ENCODE measurements at places on chromosomes 16 and 17.

GRCh38 chr16:85677383-85677967 lies 11.3 kb downstream of the GINS2 start:
- H3K4me3 ChIP-seq: no peak overlapping the region
- H3K4me1 ChIP-seq: peaks cover 35% of the 10 kb centered on the region
- H3K27ac ChIP-seq: no peak overlapping the region
- no peak for DNase-seq

DNA sequence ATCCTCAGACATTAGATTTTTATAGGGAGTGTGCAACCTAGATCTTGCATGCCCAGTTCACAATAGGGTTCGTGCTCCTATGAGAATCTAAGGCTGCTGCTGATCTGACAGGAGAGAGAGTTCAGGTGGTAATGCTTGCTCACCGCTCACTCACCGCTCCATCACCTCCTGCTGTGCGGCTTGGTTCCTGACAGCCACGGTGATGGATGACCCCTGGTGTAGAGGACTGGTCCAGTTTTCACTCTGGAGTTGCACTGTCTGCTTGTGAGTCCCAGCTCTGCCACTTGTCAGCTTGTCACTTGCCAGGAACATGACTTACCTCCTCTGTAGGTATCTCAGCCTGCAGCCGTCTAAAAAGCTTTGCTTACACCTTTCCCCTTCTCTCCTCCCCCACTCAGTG lies 214.6 kb downstream of the SNX29 start:
- H3K4me3 ChIP-seq: no peak overlapping the region
- H3K36me3 ChIP-seq: no peaks in the 10 kb centered on the region
- H3K4me1 ChIP-seq: peaks cover 7% of the 10 kb centered on the region
- no peaks in the 10 kb centered on the region for H3K27me3 ChIP-seq
- H3K27ac ChIP-seq: no peak overlapping the region
- DNase-seq: no peak

DNA sequence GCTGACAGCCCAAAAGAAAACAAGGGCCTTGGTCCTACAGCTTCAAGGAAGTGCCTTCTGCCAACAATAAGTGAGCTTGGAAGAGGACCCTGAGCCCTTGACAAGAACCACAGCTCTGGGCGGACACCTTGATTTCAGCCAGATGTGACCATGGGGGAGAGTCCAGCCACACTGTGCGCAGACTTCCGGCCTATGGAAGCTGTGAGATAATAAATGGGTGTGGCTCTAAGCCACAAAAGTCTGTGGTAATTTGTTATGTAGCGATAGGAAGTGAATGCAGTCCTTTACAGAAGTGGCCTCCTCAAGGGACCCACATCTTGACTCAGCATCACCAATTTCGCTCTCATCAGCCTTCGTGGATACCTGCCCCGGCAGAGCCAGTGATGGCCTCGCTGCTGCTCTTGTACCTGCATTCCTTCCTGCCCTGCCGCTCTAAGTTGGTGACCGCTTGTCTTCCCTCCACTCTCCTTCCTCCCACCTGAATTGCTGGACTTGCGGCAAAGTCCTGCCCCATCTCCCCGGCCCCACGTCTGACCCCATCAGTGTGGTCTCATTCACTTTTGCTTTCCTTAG lies 29.3 kb downstream of the PRSS54 start:
- no peak overlapping the region for H3K4me3 ChIP-seq
- no peaks in the 10 kb centered on the region for H3K36me3 ChIP-seq
- no peak for DNase-seq
- H3K27ac ChIP-seq: no peak overlapping the region
- no peaks in the 10 kb centered on the region for H3K4me1 ChIP-seq

DNA sequence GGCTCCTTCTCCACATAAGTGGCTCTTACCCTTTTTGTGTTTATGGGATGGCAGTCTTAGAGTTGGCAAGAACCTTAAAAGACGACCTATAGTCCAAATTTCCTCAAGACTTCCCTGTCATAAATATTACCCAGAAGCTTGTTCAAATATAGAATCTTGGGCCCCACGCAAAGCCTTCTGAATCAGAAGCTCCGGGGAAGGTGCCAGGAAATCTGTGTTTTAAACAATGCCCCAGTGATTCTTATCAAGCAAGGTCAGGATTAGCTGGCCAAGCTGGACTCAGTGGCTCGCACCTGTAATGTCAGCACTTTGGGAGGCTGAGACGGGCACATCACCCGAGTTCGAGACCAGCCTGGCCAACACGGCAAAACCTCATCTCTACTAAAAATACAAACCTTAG lies 85.7 kb downstream of the TIMM22 start:
- peaks cover 72% of the 10 kb centered on the region for H3K4me1 ChIP-seq
- H3K27me3 ChIP-seq: no peaks in the 10 kb centered on the region
- no peak overlapping the region for H3K4me3 ChIP-seq
- peak overlapping the region; percentile 65 for H3K27ac ChIP-seq
- no peaks in the 10 kb centered on the region for H3K36me3 ChIP-seq

- peak; percentile 97 for DNase-seq
- H3K27ac ChIP-seq: peak overlapping the region; percentile 99
- H3K36me3 ChIP-seq: peaks cover 13% of the 10 kb centered on the region
- no peaks in the 10 kb centered on the region for H3K27me3 ChIP-seq
- peaks cover 63% of the 10 kb centered on the region for H3K4me1 ChIP-seq
These were observed 1.3 kb upstream of the PER1 start for GRCh38 chr17:8153525-8153956.

GRCh38 chr16:53773150-53773846 lies 69.3 kb downstream of the FTO start:
- peak; percentile 50 for DNase-seq
- H3K27ac ChIP-seq: peak overlapping the region; percentile 36
- H3K27me3 ChIP-seq: no peaks in the 10 kb centered on the region
- peaks cover 47% of the 10 kb centered on the region for H3K4me1 ChIP-seq
- no peaks in the 10 kb centered on the region for H3K36me3 ChIP-seq

DNA sequence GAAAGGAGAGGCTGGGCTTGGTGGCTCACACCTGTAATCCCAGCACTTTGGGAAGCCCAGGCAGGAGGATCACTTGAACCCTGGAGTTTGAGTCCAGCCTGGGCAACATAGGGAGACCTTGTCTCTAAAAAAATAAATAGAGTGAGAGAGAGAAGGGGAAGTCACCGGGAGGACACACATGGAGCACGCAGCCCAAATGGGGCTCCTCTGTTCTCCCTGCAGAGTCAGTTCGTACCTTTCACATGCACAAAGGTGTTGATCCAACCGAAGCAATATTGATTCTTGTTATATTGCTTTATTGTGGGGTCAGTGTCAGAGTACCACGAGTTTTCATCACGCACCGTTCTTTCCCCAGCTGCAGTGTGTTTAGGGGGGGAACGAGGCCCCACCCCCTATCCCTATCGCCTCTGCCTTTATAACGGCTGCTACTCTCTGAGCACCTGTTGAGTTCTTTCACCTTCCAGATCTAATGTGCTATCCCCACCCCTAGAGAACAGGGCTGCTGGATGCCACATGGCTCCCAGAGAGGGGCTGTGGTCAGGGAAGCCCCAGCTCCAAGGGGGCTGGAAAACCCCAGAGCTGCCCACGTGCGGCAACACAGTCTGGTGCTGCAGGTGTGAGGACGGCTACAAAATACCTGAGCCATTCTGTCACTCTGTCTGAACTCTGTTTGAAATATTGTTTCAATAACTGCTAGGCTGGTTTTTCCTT lies 1.0 kb upstream of the TMEM235 start:
- no peak overlapping the region for H3K4me3 ChIP-seq
- no peaks in the 10 kb centered on the region for H3K36me3 ChIP-seq
- H3K4me1 ChIP-seq: no peaks in the 10 kb centered on the region
- DNase-seq: no peak

GRCh38 chr17:69590671-69591070 lies 176.2 kb downstream of the MAP2K6 start:
- no peak overlapping the region for H3K27ac ChIP-seq
- H3K4me1 ChIP-seq: peaks cover 11% of the 10 kb centered on the region
- DNase-seq: no peak
- no peaks in the 10 kb centered on the region for H3K27me3 ChIP-seq

- H3K27me3 ChIP-seq: no peaks in the 10 kb centered on the region
- H3K36me3 ChIP-seq: no peaks in the 10 kb centered on the region
- DNase-seq: peak; percentile 71
- H3K4me1 ChIP-seq: peaks cover 43% of the 10 kb centered on the region
- H3K27ac ChIP-seq: peak overlapping the region; percentile 93
- H3K4me3 ChIP-seq: peak overlapping the region; percentile 95
These were observed 485 bp downstream of the DYNLL2 start for GRCh38 chr17:58083491-58084316.

All from body of pancreas (tissue), 4 donors.